ENCODE measurements at places on chromosomes 3 and 15.

GRCh38 chr3:140093742-140094141 lies 158.8 kb downstream of the CLSTN2 start:
- peak; percentile 90 for DNase-seq

DNA sequence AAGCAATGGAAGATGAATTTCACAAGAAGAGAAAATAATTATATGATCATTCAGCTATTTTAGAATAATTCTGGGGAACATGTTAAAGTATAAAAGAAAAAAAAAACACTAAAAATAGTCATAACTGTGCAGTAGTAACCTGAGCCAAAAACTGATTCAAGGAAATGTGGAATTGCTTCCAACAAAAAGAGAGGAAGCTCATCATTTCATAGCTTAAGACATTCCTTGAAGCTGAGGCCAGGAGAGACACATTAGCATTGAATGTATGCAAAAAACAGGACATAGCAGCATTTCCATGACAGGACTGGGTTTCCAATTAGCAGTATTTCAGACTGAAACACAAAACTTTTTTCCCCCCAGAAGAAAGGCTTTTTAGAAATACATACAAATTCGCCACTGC lies 27.7 kb upstream of the LRRN1 start:
- no peak for DNase-seq

DNA sequence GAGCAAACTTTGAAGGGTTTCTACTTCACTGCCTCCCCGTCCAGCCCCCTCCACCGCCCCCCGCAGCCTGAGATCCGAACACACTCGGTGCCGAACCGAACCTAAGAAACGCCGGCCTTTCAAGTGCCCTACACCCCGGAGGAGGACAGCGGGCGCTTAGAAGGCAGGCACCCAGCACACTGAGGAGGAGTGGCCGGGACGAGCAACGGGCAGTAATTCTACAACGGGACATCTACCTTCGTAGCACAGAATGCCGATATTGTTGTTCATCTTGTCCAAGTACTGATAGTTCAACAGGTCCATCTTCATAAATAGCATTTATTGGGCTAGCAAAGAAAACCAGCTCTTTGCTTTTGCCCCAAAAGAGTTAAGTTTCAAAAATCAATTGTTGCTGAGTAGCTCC lies 513 bp downstream of the VGLL4 start:
- DNase-seq = peak; percentile 55

GRCh38 chr3:16426665-16427064 lies 86.8 kb downstream of the RFTN1 start:
- no peak for DNase-seq

DNA sequence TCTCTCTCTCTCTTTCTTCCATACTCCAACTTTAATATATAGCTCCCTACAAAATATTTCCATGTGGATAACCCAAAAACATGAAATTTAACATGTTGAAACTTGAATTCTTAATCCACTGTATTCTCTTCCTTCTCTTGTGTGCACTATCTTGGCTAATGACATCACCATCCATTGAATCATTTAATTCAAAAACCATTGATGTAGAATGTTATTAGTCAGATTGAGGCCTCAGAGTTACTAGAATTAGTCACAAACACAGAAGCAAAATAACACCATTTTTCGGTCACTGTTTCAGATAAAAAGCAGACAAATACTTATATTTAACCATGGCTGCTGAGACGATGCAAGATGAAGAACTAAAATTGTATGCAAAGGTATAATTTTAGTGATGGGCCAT lies 256.9 kb upstream of the LRRC3B start:
- DNase-seq = no peak

- no peak for DNase-seq
Observed at GRCh38 chr15:89303986-89304385, 30.6 kb downstream of the POLG start.

- peak; percentile 26 for DNase-seq
Observed at GRCh38 chr3:122671553-122671952, 9.1 kb upstream of the PARP14 start.

DNA sequence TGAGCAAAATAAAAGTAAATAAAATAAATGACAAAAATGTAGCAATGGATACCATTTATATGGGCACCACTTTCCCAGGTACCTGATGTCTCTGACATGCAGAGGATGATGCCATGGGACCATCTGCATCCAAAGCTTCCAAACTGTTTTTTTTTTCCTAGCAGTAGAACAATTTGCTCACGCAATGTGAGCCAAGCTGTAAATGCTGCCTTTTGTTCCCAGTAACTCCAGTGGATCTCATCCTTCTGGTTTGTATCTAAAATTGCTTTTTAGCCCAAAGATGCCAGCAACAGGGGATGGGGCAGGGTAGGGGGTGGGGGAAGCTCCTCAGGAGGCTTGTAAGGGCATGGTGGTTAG lies 32.7 kb downstream of the SLC12A8 start:
- DNase-seq = no peak

- DNase-seq = peak; percentile 3
Observed at GRCh38 chr3:75042941-75043340, 428.5 kb upstream of the CNTN3 start.
